ENCODE measurements at places on chromosomes 11 and 22.

GRCh38 chr11:122563761-122564160 lies 91.8 kb upstream of the UBASH3B start:
- DNase-seq, result no peak

GRCh38 chr11:8959546-8960166 lies 4.6 kb downstream of the TMEM9B start:
- no peak for DNase-seq

DNA sequence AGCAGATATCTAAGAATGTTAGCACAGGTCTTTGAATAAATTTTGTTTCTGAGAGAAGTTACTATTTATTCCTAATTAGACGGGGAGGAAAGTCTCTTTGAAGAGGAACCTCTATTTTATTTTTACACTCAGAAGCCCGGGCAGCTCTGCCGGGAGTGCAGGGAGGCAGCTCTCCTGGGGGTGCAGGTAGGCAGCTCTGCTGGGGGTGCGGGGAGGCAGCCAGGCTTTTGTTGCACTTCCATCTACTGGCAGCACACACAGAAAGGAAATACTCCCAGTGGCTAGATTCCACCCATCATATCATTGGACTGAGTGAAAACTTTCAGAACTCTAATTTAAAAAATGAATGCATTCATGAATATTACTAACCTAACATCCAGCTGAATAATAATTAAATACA lies 24.6 kb downstream of the OR10A6 start:
- DNase-seq, result no peak

DNA sequence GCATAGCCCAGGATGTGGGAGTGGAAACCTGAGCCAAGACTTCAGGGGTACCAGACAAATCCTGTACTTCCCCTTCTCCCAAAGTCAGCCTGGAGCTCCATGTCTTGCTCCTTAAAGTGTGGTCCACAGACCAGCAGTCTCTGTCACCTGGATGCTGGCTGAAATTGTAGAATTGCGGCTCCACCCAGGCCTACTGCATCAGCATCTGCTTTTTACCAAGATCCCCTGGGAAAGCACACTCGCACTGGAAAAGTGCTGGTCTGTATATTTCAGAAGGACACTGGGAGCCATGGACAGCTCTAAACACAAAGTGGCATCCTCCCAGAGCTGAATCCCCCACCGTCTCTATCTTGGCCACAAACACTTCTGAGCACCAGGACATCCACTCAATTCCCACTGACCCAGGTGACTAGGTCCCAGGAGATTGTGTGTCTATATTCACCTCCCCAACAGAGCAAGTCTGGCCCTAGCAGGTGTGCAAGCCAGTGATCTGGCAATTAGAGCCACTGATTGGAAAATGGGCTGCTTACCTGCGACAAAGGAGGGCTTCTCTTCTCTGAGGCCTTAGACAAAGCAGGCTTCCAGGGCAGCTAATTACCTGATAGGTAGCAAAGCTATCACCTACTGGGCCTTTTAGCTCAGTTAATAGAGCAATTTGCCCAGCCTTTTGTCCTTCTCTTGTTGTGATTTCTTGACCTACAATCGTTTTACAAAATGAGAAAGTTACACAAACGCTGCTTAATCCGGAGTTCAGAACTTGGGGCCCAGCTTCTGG lies 443.3 kb downstream of the MN1 start:
- no peak for DNase-seq

DNA sequence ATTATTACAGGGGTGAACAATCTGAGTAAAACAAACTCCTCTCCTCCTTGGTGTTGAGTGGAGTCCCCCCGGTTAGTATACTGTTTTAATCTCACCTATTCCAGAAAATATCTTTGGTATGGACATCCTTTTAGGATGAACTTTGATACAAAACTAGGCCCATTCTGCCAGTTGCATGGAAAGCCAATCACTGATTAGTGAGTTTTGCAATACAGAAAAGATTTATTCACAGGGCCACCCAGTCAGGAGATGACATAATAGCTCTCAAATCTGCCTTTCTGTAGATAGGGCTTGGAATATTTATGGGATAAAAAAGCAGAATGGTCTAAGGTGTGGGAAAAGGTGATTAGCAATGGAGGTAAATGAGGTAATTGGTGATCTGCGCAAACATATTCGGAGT lies 30.3 kb upstream of the SLC22A25 start:
- DNase-seq, result no peak

GRCh38 chr22:20071524-20071972 lies 8.5 kb upstream of the DGCR8 start:
- no peak for DNase-seq

GRCh38 chr11:86003654-86004053 lies 65.2 kb downstream of the PICALM start:
- DNase-seq, result no peak

GRCh38 chr22:50025993-50026392 lies 13.4 kb upstream of the IL17REL start:
- no peak for DNase-seq

- DNase-seq, result no peak
These were observed 57.4 kb upstream of the WNT11 start for GRCh38 chr11:76263657-76264056.

DNA sequence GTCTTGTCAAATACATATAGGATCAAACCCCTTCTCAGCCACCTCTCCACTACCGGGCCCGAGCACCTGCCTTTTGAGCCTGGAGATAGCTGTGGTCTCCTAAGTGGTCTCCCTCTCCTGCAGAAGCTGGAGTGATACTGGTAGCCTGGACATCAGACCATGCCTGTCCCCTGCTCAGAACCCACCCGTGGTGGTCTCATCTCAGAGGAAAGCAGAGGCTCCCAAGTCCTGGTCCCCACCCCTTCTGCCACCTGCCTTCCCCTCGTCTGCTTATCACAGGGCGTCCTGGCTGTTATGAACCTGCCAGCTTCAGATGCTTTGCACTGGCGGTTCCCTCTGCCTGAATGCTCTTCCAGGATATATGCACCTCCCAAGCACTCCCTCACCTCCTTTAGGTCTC lies 50.5 kb upstream of the EIF3D start:
- no peak for DNase-seq

DNA sequence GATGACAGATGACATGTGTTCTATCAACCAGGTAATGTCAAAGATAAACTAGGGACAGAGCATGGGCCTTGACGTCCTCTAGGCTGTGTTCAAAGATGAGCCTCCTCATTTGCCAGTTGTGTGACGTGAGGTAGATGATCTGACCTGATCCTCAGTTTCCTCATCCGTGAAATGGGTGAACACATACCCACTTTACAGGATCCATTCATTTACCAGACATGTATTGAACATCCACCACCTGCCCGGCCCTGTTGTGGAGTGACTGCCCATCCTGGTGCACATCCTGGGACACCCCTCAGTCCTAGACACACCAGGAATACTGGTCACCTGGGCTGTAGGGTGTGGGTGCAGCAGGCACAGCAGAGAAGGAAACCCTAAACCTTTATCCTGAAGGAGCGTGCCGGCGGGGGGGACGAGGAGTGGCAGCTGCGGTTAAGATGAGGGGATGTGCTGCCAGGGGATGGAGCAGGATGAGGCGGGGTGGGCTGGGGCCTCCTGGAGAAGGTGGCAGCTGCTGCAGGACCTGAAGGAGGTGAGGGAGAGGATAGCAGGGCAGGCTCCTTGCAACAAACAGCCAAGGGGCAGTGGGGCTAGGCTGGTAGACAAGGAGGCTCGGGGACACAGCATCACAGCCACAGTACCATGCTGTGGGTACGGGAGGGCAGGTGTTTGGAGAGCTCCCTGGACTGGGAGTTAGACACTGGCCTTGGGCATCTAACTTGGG lies 8.4 kb downstream of the CLDN5 start:
- DNase-seq, result no peak

GRCh38 chr11:80718611-80719291 lies 1277.9 kb upstream of the TENM4 start:
- no peak for DNase-seq

DNA sequence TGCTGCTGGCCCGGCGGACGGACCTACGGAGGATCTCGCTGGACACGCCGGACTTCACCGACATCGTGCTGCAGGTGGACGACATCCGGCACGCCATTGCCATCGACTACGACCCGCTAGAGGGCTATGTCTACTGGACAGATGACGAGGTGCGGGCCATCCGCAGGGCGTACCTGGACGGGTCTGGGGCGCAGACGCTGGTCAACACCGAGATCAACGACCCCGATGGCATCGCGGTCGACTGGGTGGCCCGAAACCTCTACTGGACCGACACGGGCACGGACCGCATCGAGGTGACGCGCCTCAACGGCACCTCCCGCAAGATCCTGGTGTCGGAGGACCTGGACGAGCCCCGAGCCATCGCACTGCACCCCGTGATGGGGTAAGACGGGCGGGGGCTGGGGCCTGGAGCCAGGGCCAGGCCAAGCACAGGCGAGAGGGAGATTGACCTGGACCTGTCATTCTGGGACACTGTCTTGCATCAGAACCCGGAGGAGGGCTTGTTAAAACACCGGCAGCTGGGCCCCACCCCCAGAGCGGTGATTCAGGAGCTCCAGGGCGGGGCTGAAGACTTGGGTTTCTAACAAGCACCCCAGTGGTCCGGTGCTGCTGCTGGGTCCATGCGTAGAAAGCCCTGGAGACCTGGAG lies 74.1 kb downstream of the LRP5 start:
- no peak for DNase-seq

- no peak for DNase-seq
These were observed 77.7 kb upstream of the B3GAT1 start for GRCh38 chr11:134489728-134490127.

DNA sequence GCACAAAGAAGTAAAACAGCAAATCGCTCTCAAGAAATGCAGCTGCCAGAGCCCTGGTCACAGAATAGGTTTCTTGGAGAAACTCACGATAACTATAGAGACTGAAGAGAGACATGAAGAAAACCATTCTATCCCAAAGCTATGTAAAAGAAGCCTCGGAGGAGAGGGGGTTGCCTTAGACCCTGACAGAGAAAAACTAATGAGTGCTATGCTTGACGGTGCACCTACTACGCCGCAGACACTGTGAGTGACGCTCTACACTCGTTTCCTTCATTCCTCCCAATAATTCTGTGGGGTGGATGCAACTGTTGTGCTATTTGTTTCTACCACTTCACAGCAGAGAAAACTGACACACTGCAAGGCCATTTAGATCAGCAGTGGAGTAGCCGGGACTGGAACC lies 121.8 kb downstream of the ETS1 start:
- DNase-seq, result no peak

GRCh38 chr11:86570020-86570419 lies 102.4 kb downstream of the ME3 start:
- DNase-seq, result no peak

- no peak for DNase-seq
These were observed 1419.6 kb downstream of the TBC1D22A start for GRCh38 chr22:48182031-48182430.
